ENCODE measurements at places on chromosomes 7 and 10. TPM values are rescaled to one million over a fixed set of nuclear protein-coding genes. Genes with fewer than 3 reads are reported as not detected.

Gene PIK3AP1
- 20.6 TPM for total RNA-seq

Gene SH2D4B
- total RNA-seq = 0.34 TPM

Gene GHRHR
- total RNA-seq = not detected

Gene C10orf67
- 0.84 TPM for total RNA-seq

Gene FXYD4
- not detected for total RNA-seq

Gene NEBL
- total RNA-seq = 0.17 TPM

Gene DENND2A
- not detected for total RNA-seq

Gene LRRC17
- 0.31 TPM for total RNA-seq

Gene ACTR3C
- total RNA-seq = 6.3 TPM

Gene PTPRN2
- 0.79 TPM for total RNA-seq

Gene FAM221A
- 10.1 TPM for total RNA-seq

Gene SPDYE5
- not detected for total RNA-seq

Gene MMD2
- total RNA-seq = not detected

Gene LRRC4
- total RNA-seq = 0.53 TPM

Gene CNPY1
- total RNA-seq = not detected

Gene LLCFC1
- not detected for total RNA-seq

Gene SKIDA1
- total RNA-seq = 0.23 TPM

Gene RPEL1
- not detected for total RNA-seq

Gene SFTPA1
- total RNA-seq = not detected

Gene SOSTDC1
- not detected for total RNA-seq

Gene FGFR2
- not detected for total RNA-seq

Gene LIPF
- not detected for total RNA-seq

Gene ITPRID1
- not detected for total RNA-seq

Gene GARS1
- total RNA-seq = 526 TPM

Gene CHN2
- total RNA-seq = 1.2 TPM

Gene FFAR4
- total RNA-seq = not detected

Gene GTF2IRD1
- 4.6 TPM for total RNA-seq

Gene FOXI2
- total RNA-seq = not detected

Gene VWC2
- not detected for total RNA-seq

Gene HOXA4
- total RNA-seq = not detected

Gene NUTM2E
- total RNA-seq = not detected

Gene SSMEM1
- not detected for total RNA-seq

Gene KCND2
- total RNA-seq = not detected

Gene PCBD1
- 40.3 TPM for total RNA-seq

Gene CLRN3
- not detected for total RNA-seq

Gene PLXNA4
- 0.99 TPM for total RNA-seq

Gene NAT16
- total RNA-seq = not detected
